ENCODE measurements at places on chromosomes 6 and 20.

GRCh38 chr6:44397424-44398164 is 10.1 kb downstream of the CDC5L start:
- no peak for DNase-seq

DNA sequence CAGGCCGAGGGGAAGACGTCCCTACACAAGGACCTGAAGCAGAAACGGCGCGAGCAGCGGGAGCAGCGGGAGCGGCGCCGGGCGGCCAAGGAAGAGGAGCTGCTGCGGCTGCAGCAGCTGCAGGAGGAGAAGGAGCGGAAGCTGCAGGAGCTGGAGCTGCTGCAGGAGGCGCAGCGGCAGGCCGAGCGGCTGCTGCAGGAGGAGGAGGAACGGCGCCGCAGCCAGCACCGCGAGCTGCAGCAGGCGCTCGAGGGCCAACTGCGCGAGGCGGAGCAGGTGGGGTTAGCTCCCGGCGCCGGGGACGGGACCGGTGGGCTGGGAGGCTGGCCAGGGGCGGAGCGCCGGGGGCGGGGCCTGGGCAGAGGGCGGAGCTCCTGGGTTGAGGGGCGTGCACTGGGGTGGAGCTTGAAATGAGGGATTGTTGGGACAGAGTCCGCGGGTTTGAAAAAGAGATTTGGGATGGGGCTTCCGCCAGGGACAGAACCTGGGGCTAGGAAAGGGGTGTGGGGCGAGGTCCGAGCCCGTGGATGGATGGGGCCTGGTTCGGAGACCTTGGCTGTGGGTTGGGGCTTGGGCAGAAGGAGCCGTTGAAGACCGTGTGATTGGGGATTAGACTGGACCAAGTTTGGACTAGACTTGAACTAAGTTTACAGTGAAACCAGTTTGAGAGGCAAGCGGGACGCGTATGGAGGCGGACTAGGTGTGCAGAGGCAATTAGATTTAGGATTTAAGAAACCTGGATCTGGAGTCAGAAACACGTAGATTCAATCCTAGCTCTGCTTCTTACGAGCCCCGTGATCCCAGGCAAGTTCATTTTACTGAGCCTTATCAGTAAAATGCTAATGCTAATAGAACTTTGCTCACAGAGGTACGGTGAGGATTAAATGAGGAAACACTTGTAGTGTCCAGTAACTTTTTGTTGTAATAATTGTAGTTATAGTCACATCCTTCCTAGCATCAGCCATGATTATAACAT is 20.9 kb downstream of the DEF6 start:
- peak; percentile 95 for DNase-seq

- DNase-seq = no peak
These were observed 1.4 kb upstream of the ENPP3 start for GRCh38 chr6:131635384-131636340.

DNA sequence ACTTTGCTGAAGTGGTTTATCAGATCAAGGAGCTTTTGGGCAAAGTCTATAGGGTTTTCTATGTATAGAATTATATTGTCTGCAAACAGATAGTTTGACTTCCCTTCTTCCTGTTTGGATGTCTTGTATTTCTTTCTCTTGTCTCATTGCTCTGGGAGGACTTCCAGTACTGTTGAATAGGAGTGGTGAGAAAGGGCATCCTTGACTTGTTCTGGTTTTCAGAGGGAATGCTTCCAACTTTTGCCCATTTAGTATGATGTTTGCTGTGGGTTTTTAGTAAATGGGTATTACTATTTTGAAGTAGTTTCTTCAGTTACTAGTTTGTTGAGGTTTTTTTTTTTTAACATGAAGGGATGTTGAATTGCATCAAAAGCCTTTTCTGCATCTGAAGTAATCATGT is 36.1 kb downstream of the KCNS1 start:
- no peak for DNase-seq

- peak; percentile 4 for DNase-seq
These were observed 632.7 kb downstream of the RFPL4B start for GRCh38 chr6:112979830-112980229.

- no peak for DNase-seq
These were observed 43.8 kb downstream of the BMP6 start for GRCh38 chr6:7769702-7770101.

DNA sequence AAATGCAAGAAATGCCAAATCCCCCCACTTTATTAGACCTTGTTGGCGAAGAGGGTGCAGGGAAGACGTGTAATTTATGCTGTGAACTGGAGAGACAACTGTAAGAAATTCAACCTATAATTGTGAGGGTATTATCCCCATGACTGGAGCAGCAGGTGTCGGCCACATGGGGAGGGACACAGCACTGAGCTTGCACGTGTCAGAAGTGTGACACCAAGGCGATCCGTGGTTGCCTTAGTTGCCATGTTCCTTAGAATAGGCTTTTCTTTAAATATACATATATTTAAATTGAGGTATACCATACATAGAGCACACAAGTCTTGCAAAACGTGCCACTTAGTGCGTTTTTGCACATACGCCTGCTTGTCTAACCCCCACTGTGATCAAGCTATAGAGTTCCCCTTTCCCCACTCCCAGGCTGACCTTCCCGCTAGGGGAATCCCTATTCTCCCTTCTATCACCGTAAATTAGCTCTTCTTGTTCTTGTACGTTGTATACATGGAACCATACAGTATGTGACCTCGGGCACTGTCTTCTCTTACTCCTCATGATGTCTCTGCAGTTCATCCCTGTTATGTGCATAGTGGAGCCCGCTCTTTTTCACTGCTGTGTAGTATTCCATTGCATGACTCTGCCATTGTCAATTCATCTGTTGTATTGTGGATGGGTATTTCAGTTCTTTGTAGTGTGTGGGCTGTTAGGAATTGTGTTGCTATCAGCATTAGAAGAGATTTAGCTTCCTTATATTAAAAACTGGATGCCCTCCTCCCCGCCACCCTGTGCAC is 81.6 kb upstream of the PMEPA1 start:
- no peak for DNase-seq

GRCh38 chr6:35230950-35231349 is 17.2 kb downstream of the SCUBE3 start:
- DNase-seq = no peak

- no peak for DNase-seq
These were observed 139.5 kb downstream of the C6orf58 start for GRCh38 chr6:127716465-127716864.

DNA sequence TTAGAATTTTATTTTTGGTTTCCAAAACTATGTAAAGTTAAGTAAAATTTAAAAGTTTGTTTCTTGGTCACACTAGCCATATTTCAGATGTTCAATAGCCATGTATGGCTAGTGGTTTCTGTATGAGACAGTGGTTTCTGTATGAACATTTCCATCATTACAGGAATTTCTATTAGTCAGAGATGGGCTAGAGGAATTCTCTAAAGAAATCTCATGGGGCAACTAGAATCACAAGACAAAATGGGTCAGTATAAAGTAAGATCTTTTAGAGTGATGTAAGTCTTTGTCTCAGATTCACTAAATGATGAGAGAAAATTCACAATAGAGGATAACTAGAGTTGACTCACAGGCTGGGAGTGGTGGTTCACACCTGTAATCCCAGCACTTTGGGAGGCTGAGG is 149.0 kb downstream of the FUT9 start:
- DNase-seq = no peak

DNA sequence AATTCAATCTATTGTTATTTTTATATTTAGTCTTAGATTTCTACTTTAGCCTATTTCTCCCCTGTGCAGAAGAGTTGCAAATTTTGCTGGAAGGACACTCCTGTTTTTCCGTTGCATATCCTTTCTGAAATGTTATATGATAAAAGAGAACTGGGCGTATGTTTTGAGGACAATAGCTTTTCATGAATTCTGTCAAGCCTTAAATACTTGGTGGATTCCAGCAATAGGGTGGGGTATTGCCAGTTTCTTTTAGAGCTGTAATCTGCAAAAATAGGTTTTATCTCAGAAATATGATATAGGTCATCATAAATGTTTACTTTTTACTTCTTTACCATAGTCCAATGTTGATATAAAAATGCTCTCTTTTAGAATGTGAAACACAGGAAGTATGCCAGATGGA is 42.0 kb downstream of the VTA1 start:
- no peak for DNase-seq
